ENCODE measurements at places on chromosomes 6 and 20.

DNA sequence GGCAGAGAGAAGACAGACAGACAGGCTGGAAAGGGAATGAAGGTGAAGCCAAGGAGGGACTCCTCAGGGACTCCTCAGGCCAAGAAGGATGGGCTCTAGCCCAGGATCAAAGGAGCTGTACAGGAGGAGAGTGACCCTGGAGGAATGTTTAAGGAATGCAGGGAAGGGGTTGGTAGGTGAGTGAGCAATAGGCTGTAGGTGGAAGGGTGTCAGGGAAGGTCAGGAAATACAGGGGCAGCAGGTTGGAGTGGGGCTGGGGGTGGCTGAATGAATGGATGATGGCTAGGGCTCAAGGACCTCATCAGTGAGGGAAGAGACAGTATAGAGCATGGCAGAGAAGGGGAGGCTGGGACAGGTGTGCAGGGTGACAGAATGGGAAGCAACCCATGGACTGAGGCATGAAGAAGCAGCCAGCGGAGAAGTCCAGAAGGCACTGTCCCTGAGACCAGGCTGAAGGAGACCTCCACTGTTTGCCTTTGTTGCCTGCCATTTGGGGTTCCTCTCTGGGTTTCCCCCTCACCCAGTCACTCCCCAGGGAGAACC, 13.2 kb downstream of the SYNGAP1 start:
- no peak for DNase-seq

DNA sequence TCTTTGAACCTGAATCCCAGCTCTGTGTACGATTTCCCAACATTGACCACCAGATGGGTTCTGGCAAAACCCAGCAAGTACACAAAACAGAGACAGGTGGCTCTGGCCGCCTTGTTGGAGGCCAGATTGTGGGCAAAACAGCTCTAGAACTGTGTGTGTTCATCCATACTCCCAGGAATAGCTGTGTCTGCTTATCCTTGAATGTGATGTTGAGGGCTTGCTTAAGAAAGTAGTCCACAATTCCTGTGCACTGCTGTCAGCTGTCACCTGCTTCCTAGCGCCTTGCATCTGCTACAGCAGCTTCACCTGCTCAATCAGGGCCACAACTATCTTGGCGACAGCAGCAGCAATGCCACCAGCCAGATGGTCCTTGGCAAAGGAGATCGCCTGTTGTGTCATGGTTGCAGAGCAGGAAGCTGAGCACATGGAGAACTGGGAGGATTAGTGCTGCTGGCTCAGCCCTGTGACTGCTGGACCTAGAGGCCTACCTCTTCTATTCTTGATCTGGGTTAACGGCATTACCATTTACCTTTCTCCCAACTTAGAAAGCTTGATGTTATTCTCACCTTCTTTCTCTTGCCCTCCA, 3.7 kb upstream of the SMAP1 start:
- DNase-seq = no peak

DNA sequence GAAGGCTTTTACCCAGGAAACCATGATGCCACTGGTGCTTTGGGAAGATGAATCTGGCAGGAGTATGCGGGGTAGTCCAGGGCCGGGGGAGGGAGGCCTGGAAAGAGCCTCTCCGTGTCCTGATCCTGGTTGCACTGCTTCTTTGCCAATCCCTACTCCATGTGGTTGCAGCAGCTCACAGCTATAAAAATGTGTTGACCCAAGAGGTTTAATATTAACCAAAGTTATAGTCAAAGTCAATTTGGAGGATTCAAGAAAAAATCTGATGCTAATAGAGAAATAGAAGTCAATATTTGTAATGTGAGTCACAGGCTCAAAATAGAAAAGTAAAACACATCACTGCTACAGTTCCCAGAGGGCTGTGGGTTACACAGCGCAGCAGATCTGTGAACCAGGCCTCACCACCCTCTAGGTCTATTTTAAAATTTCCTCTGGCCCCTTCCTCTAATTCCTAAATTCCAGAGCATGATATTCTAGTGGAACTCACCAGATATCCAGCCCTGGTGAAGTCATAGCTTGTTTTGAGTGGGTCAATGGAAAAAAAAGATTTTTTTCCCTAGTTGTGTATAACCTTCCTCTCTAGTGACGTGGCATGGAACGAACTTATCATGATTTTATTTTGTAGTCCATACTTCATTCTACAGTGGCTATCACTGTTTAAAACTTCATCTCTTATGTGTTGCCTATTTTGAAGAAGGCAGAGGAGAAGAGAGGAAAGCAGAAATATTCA, 63.2 kb upstream of the BMP2 start:
- no peak for DNase-seq

DNA sequence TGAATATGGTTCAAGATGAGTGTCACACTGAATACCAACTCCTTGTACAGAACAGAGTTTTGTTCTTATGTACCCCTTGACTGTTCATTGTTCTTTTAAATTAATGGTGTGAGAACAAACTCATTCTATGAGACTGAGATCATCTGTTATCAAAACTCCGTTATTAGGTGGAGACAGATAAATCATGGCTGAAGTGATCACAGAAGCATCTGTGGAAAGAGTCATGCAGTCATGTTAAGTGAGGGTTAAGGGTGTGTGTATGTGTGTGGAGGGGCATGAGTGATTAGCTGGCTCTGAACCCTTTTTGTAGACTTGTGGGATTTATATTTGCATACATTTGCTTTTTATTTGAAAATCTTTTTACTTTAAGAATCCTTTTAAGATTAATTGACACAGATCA, 24.7 kb downstream of the ADGRG6 start:
- DNase-seq = no peak

GRCh38 chr20:50381075-50381732, 129.0 kb upstream of the PTPN1 start:
- DNase-seq = no peak
